ENCODE measurements at places on chromosomes 13 and 19.

DNA sequence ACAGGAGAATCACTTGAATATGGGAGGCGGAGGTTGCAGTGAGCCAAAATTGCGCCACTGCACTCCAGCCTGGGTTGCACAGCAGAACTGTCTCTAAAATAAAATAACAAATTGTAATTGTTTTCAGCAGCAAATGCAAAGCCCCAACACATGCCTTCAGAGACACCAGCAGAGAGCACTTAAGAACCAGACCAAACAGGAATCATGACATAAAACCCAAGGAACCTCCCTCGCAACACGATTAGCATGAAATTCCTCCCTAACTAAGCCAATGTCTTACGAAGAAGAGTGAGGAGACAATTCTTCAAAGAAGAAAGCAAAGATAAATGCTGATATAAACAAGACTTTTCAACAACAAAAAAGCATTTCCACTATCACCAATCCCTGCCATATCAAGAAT lies 40.1 kb downstream of the PSPC1 start:
- DNase-seq: no peak

GRCh38 chr19:10936661-10937084 lies 8.1 kb downstream of the TIMM29 start:
- DNase-seq: peak; percentile 76

DNA sequence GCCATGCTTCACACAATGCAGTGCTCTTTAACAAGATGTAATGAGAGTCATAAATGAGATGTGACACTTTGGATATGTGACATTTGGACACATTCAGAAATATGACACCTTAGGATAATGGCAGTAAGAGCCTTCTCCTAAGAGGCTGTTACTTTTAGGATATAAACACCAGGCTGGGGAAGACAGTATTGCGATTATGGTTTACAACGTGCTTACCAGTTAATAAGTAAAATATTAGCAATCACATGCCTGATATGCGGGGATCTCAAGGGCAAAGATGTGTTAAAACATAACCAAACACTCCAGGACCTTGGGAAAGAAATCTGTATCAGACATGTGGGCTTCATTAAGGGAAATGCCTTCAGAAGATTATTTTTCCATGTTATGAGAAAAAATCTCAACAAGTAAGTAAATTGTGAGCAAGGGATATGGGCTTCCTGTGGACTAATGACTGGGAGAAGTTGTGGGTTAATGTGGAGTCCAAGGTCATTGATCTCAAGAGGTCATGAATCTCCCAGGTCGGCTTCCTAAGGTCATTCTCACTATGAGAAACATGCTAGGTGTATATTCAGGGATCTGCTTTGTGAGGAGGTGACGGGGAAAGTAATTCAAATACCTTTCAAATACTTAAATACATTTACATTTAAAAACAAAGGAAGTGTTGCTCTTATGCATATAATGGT lies 105.3 kb downstream of the STARD13 start:
- DNase-seq: no peak

DNA sequence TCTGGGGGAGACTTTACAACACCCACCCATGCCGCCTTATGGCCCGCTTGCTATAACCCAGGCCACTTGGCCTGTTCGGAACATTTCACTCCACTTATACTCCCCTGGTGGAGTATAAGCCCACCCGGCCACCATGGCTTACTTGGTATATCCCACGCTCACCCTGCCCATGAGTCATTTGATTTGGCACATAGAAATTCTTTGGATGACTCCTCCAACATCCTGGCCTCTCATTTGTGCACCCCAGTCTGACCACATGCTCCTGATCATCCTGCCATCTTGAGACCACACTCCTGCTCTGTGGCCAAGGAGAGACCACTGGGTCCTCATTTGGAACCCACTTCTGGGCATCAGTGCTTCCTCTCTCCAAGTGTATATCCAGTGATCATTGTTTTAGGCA lies 5.2 kb downstream of the SPACA6 start:
- peak; percentile 36 for DNase-seq

DNA sequence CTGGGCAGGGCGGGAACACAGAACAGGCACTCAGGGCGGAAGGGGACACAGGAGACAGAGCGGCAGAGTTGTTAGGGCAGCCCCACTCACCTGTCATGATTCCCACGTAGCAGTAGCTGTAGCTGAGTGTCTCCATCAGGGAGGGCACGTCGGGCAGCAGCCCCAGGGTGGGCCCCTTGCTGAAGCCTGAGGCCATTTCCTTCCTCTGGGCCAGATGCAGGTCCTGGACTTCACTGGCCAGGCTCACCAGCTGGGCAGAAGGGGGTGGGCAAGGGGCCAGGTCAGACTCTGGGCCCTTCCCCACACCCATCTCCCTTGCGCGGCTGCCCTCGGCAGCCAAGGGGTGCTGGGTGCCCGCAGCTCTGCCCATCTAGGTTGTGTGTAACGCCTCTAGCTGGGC lies 5.9 kb downstream of the MBOAT7 start:
- DNase-seq: no peak

DNA sequence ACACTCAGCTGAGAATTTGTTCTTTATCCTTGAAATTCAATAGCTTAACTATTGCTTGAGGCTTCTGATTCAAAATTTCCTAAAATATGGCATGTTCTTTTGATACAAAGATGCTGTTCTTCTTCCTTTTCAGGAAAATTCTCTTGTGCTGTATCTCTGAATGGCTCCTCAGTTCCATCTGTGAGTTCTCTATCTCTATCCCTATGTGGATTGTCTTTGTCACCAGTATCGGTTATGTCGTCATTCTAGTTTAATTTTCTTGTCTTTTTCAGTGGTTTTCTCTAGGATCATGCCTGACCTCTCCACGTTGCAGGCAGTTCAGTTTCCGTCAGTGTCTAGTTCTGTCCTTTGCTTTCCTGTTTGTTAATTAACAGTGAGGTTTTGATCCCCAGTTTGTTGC lies 104.6 kb upstream of the GJB6 start:
- no peak for DNase-seq

DNA sequence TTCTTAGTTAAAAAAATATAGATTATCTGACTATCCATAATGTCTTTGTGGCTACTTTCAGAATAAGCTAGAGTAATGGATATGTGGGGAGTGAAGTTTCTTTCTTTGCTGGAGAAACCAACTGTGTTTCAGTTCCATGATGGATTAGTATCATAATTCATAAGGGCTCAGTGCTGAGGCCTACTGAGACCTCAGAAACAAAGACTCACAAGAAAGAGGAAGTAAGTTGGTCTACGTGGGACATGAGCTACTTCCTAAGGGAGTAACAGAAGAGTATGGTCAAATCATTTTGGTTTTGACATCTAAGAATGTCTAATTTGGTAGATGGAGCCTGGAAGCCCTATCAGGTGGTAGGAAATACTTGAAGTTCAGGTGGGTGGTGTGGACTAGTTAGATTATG lies 99.0 kb upstream of the HTR2A start:
- no peak for DNase-seq
